ENCODE measurements at places on chromosomes 6 and 20.

DNA sequence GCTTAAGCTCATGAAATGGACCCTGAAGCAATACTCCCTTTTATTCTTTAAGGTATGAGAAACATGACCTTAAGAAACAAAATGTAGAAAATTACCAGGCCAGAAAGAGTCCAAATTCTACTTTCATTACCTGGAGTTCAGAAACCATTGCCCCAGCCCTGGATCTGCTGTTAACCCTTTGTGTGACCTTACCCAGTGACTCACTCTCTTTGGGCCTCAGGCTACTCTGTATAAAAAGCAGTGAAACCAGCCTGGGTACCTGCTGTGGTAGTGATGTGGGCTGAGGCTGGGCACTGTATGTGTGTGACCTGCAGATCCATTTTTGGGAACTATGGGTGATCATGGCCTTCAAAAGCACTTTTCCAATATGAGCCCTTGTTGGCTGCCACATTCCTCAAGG lies 47.2 kb downstream of the SLC9A8 start:
- DNase-seq: no peak

GRCh38 chr20:23050847-23051627 lies 1.6 kb upstream of the THBD start:
- DNase-seq: no peak

GRCh38 chr6:108875161-108875555 lies 26.9 kb downstream of the ARMC2 start:
- no peak for DNase-seq

- no peak for DNase-seq
Observed at GRCh38 chr6:151243481-151243880, 3.7 kb downstream of the AKAP12 start.

DNA sequence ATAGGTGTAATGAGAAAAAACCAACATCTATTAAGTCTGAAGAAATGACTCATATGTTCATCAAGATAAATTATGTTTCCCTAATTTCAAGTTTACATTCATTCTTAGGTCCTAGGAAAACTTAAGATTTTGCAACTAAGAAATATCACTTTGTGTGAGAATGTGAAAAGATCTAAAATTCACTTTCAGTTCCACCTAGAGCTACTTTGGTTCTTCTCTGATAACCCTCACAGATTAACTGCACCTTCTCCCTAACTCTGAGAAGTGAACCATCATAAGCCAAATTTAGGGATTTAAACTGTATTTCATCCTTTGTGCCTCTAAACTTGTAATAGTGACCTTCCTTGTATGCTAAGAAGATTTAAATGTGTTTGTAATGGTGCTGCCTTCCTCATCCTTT lies 213.0 kb downstream of the FRK start:
- no peak for DNase-seq

- no peak for DNase-seq
Observed at GRCh38 chr6:75171567-75171966, 34.3 kb downstream of the COL12A1 start.

- DNase-seq: no peak
Observed at GRCh38 chr6:39391182-39391581, 68.7 kb upstream of the KCNK16 start.

GRCh38 chr6:142329486-142330113 lies 27.8 kb downstream of the ADGRG6 start:
- no peak for DNase-seq

DNA sequence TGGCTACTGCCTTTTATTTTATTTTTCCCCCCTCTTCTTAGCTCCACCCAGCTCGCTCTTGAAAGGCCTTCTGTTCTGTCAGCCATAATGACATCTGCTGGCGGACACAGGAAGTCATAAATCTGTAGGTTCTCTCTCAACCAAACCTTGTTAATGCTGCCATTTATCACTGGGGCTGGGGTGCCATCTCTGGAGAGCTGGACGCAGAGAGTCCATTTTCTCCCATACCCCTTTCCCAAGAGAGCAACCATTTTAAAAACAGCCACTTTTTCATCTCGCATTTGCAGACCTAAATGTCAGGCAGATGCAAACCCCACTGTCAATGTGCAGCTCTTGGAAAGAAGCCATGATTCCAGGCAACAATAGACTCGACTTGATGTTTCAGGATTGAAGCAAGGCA lies 13.0 kb upstream of the TSHZ2 start:
- no peak for DNase-seq

GRCh38 chr20:32924781-32925180 lies 66.1 kb downstream of the EFCAB8 start:
- DNase-seq: no peak

GRCh38 chr20:58401162-58401561 lies 12.1 kb downstream of the VAPB start:
- no peak for DNase-seq

GRCh38 chr20:4112481-4113421 lies 97.4 kb upstream of the RNF24 start:
- no peak for DNase-seq

- DNase-seq: no peak
Observed at GRCh38 chr6:4180652-4181255, 45.4 kb upstream of the ECI2 start.

- DNase-seq: no peak
Observed at GRCh38 chr6:29824144-29824543, 3.5 kb upstream of the HLA-G start.

- DNase-seq: no peak
Observed at GRCh38 chr6:118382126-118382525, 166.0 kb upstream of the PLN start.

DNA sequence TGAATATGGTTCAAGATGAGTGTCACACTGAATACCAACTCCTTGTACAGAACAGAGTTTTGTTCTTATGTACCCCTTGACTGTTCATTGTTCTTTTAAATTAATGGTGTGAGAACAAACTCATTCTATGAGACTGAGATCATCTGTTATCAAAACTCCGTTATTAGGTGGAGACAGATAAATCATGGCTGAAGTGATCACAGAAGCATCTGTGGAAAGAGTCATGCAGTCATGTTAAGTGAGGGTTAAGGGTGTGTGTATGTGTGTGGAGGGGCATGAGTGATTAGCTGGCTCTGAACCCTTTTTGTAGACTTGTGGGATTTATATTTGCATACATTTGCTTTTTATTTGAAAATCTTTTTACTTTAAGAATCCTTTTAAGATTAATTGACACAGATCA lies 24.7 kb downstream of the ADGRG6 start:
- DNase-seq: no peak

Data from stimulated activated CD4-positive, alpha-beta T cell treated with anti-CD3 and anti-CD28 coated beads, TNF-alpha, amount 100 ng/mL, for 24 hours (primary cell).